Islet precursor cell (in vitro differentiated cells): ENCODE measurements at places on chromosomes 1 and 21.

DNA sequence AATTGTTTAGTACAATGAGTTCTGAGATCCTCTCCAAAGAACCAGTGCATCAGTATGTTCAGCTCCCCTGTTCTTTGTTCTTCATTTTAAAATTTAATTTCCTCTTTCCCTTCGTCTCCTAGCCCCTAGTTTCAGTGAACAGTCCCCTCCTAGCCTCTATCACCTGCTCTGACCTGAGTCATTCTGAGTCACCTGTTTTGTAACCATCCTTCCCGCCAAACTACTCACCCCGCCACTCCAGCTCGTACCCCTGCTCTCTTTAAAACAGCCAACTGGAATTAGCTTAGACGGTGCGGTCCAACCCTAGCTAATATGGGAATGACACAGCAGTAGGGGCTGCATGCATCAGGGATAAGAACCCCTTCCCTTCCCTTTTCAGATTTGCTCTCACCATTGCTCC, 16.8 kb upstream of the ERVH48-1 start:
- DNase-seq, result no peak

- no peak for DNase-seq
Observed at GRCh38 chr1:228469413-228470162, 17.6 kb upstream of the RNF187 start.

DNA sequence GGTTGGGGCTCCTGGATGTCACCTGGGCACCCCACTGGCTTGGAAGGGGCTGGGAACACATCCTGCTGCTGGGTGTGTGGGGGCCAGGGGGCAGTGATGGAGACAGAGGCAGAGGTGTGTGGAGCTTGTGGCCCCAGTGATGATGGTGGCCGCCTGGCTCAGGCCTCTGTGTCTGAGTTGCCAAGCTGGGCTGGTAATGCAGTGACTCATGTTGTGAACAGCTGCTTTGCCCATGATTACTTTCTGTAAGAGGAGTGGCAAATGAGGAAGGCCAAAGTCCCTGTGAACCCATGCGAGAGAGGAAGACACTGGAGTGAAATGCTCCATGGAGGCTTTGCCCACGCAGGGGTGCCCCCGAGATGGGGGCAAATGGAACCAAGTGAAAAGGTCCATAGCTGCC, 86.8 kb downstream of the KCNJ6 start:
- no peak for DNase-seq

- no peak for DNase-seq
Observed at GRCh38 chr1:41238311-41238988, 3.7 kb downstream of the SCMH1 start.

DNA sequence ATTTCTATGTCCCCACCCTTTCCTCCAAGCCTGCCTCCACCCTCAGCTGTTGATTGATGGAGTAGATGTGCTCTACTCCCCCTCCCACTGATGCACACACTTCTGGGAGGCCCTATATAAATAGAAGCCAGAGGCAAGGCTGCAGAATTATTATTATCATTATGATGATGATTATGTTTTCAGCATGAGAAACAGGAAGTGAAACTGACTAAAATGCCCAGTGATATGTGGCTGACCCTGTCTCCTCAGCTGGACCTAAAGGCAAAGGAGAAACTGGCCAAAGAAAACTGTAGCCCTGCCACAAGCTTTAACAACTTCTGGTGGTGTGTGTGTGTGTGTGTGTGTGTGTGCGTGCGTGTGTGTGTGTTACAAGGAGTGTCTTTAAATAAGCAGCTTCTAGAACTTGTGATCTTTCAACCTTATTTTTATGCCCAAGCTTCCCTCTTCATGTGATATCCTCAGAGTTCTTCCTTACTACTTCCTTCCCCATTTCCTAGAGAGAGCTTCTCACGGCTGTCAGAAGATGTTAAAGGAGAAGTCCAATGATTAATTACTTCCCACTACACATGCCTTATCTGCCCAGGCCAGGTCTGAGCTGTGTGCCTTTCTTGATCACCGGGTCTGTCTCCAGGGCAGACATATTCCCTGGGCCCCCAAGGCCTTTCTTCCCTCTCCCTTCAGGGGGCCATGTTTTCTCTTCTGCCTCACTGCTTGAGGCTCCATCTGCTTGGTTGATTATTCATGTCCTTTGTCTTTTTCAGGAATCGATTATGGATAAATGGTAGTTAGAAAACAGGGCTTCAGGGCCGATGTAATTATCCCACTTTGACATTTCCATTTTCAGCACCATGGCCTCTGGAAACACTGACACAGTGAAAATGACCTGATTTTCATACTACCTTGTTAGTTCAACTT, 11.6 kb upstream of the MAPKAPK2 start:
- DNase-seq, result no peak
